Left colon (tissue), 2 donors: ENCODE measurements at places on chromosomes 2 and 18. TPM values are rescaled to one million over a fixed set of nuclear protein-coding genes. Genes with fewer than 3 reads are reported as not detected.

PRKAG3 gene
- not detected for total RNA-seq

AQP4 gene
- total RNA-seq, result not detected

TBR1 gene
- not detected for total RNA-seq

IL1B gene
- total RNA-seq, result 4.2 TPM

TTN gene
- 3.4 TPM for total RNA-seq

RFTN2 gene
- 1.9 TPM for total RNA-seq

SRD5A2 gene
- total RNA-seq, result not detected
